ENCODE measurements at places on chromosomes 1 and 21.

DNA sequence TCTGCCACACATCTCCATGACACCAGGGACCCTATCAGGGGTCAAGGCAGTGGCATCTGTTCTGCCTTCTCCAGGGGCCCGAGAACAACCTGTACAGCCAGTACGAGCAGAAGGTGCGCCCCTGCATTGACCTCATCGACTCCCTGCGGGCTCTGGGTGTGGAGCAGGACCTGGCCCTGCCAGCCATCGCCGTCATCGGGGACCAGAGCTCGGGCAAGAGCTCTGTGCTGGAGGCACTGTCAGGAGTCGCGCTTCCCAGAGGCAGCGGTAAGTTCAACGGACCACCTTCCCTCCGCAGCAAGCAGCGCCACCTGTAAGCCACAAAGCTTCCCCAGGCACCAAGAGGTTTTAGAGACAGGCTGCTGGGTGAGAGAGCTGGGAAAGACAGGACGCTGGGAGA lies 15.9 kb downstream of the MX2 start:
- DNase-seq, result no peak

DNA sequence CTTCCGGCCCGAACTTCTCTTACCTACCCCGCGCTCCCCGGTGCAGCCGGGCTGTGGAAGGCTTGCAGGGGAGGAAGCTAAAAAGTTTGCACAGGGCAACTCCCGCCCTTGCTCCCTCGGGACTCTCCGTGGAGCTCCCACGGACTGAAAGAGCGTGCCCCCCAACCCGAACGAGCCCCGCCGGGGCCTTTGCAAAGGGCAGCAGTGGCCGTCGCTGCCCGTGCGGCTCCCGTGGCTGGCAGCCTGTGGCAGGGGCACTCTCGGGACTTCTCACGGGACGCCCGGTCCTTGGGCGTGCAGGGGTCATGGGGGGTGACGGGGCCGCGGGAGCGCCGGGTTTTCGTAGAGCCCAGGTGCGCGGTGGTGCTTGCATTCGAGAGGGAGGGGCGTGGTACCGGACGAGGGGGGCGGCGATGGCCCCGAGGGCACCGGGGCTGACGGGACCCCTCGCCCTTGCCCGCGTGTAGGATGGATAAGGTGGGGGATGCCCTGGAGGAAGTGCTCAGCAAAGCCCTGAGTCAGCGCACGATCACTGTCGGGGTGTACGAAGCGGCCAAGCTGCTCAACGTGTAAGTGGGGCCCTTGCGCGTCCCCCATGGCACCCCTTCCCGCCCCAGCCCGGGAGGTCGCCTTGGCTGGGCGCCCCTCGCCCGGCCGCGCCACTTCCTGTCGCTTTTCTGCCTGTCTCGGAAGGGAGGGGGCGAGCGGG lies 711 bp downstream of the GADD45A start:
- DNase-seq, result peak; percentile 82

DNA sequence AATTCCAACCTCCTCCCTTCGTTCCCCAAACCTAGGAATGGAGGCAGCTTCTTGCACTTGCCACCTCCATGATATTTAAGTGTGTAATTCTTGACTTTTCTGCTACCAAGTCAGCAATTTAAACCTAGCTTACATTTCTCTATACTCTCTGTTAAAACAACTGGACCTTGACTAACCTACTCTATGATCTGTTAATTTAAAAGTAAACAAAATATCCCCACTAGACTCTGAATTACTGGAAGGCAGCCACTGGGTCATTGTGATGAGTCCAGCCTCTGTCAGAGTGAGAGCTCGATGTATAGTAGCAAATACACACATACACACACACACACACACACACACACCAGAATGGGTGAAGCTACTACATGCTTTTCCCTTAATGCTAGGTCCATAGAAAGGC lies 40.0 kb upstream of the DHCR24 start:
- DNase-seq, result no peak

GRCh38 chr1:226875641-226876295 lies 5.4 kb downstream of the PSEN2 start:
- DNase-seq, result peak; percentile 50

- no peak for DNase-seq
These were observed 39.7 kb downstream of the RNASEL start for GRCh38 chr1:182549346-182549745.

- no peak for DNase-seq
These were observed 25.8 kb upstream of the THEM4 start for GRCh38 chr1:151935154-151935553.

- DNase-seq, result no peak
These were observed 371.9 kb upstream of the SPAG17 start for GRCh38 chr1:118556936-118557335.

Data from RKO (cell line).